Activated gamma-delta T cell treated with Interleukin-2 at 50 U/mL for 16 hours (primary cell): ENCODE measurements at places on chromosomes 4 and X.

DNA sequence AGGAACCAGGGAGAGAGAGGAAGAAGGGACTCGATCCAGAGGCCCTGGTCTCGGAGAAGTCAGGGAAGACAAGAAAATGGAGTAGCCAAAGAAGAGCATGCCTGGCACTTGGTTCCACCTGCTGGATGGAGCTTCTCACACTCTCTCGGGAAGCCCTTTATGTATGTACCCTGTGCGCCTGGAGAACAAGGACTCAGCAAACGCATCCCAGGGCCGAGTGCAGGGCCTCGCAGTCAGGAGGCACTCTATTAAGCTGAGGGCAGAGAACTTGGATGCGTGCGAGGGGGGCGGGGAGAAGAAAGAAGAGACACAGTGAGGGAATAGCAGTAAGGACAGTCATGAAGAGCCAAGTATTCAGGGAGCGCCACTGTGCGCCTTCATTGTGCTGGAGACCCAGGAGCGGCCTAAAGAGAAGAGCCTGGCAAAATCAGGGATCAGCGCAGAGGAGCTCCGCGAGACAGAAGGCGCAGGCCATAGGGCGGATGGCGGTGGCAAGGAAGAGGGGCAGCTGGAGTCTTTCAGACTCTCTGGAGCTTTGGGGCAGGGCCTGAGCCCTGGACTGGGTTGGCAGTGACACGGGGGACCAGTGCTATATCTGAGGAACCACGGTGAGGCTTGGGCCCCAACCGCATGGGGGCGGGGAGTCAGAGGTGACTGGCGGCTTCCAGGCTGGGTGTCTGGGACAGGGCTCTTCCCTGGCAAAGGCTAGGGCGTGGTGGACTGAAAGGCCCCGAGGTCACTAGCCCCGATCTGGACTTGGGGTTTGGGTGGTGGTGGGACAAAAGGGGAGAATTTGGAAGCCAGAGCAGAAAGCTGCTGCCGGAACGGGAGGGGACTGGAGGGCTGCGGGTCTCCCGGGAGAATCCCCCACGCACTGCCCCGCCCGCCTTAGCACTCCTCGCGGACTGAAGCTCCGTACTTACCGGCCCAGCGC lies 1.9 kb upstream of the SEPTIN6 start:
- no peak for DNase-seq

DNA sequence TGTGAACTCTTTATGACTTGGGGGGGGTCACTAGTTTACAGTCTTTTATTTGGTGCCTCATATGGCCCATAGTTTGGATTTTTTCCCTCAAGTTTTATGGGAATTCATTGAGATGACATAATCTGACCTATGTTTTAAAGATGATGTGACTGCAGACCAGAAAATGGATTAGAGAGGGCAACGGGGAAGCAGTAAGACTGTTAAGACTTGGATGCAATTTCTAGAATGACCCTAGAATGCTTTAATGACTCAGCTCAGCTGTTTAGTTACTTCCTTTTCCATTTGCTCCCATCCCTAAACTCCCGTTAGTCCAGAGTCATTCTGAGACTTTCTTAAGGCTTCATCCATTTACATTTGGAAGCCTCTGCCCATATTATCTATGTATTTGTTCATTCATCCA lies 59.9 kb upstream of the PDGFRA start:
- DNase-seq: no peak

DNA sequence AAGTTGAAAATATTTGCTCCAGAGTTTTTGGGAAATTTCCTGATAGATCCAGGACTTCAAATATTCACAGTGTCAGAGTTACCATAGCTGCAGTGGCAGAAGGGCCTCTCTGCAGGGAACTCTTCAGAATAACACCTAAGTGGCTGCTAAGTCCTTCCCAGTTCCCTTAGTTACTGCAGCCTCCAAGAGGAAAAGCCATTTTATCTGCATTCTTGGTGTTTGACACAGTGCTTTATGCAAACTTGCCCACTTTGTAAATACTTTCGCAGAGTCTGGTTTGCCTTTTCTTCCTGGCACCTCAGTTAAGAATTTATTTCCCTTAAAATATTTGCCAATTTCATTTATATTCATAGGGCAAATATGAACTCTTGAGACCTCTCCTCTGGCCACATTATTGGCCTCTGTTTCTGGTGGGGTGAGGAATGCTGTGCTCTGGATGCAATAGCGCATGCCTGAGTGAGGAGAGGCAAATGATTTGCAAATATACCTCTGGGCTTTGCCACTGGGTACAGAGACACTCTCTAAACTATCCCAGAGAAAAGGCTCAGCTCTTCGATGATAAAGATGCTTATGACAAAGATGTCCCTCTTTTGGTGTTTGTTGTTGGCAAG lies 566.3 kb upstream of the NR3C2 start:
- DNase-seq: no peak

DNA sequence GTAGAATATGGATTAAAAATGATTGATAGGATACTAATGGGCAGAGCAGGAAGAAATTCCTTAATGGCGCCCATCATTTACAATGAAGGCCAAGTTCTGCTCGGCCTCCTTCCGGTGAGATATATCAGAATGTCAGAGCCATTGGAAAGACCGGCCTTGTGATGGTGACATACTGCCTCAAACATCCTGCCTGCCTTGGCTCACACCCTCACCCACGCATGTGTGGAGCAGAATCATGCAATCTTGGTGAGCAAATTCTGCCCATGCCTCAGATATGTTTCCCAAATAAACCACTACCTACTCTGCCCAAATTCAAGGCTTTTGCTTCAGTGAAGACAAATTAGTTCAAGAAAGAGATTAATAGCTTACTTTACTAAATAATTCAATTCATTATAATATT lies 163.3 kb downstream of the MID1 start:
- DNase-seq: no peak

DNA sequence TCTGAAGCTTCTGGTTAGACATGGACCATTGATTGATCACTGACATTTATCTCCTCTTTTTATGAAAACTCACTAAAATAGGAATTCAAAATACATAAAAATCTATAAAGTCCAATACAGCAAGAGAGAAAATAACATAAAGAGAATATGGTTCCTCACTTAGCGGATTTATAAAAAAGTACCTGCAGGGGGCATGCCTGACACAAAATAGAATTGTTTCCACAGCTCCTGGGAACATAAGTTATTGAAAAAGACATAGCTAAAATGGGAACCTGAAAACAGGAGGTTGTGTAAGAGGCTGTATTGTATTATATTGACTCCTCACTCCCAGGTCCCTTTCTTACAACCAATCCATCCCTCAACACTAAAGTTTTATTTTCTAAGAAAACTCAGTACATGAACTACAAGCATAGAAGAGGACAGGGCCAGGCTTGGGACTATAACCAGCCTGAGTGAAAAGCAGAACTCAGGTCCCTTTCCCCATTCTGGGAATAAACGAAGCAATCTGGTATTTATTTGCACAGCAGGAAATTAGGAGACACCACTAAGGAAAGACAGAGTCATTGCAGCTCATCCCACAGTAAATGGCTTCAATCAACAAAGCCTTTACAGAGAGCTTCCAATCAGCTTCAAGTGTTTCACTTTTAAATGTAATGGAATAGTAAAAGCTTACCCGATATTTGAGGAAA lies 121.1 kb upstream of the NDST4 start:
- DNase-seq: no peak

GRCh38 chr4:185341841-185342240 lies 53.9 kb downstream of the LRP2BP start:
- no peak for DNase-seq

- DNase-seq: peak; percentile 63
Measured at GRCh38 chr4:83217721-83218522, 66.7 kb downstream of the COQ2 start.

GRCh38 chr4:107094332-107094731 lies 58.2 kb upstream of the DKK2 start:
- no peak for DNase-seq

DNA sequence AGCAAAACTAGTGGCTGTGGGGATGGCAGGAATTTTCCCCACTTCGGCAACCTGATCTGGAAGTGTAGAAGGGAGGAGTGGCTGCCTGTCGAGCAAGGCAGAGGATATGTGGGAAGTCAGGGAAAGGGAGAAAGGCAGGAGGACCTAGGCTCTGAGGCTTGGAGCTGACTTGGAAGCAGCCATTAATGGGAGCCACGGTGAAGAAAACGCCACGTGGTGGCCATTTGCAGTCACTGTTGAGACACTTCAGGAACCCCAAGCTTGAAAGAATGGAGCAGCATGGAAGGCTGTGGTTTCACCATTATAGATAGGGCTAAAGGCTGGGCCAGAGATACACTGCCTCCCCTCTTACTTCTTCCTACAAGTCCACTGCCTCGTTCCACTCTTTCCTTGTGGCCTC lies 41.8 kb upstream of the MAML3 start:
- no peak for DNase-seq

GRCh38 chr4:137648531-137648930 lies 116.2 kb upstream of the PCDH18 start:
- no peak for DNase-seq

DNA sequence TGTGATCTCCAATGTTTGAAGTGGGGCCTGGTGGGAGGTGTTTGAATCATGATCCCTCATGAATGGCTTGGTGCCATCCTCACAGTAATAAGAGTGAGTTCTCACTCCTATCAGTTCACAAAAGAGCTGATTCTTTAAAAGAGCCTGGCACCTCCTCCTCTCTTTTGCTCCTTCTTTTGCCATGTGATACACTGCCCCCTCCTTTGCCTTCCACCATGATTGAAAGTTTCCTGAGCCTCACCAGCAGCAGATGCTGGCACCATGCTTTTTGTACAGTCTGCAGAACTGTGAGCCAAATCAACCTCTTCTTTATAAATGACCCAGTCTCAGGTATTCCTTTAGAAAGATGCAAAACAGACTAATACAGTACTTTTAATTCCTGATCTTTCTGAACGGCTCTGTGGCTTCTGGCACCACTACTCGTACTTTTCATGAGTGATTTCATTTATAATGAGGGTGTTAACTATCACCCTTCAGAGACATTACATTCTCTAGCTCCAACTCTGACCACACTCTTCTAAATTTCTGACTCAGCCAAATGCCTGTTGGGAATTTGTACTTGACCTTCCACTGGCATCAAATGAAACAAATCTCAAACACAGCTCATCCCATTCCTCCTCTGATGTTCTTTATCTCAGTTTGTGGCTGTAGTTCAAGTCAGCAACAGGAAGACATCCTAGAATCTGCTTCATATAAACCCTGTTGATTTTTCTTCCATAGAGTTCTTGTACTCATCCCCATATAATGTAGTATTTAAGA lies 4.2 kb downstream of the UFSP2 start:
- no peak for DNase-seq

GRCh38 chrX:30822068-30822681 lies 66.9 kb downstream of the TAB3 start:
- DNase-seq: no peak

- no peak for DNase-seq
Measured at GRCh38 chrX:31604629-31605221, 532.9 kb upstream of the FTHL17 start.

DNA sequence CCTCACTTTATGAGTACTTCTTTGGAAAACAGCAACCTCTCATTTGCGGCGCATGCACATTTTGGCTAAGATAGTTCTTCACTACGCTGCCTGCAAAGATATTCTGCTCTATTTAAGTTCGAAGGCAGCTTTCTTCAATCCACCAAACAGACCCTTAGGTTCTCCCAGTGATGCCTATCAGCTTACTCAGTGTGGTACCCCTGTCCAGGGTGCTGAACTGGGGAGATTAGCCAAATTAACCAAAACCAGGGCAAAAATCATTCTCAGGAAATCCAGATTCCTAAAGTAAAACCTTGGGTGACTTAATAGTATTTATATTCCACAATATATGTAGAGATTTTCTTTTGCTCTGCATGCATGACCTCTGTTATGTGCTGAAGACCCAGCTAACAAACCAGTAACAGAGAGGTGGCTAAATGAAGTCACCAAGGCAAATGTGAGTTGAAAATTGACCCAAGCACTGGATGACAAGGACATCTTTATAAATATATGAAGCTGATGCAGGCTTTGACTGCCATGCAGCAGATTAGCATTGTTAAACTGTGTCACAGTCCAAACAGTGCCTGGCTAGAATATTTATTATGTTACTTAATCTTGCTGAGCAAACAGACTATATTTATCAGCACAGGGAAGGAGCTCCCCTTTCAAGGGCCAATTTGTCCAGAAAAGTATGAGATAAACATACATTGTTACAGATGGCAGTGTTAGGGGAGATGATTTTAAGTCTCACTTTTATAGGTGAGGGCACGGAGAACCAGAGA lies 418.2 kb downstream of the STIM2 start:
- no peak for DNase-seq
